ENCODE measurements at places on chromosomes 2 and 18. TPM values are rescaled to one million over a fixed set of nuclear protein-coding genes. Genes with fewer than 3 reads are reported as not detected.

The SEMA4F gene
- 7.1 TPM for total RNA-seq

The PPP1R1C gene
- 4.2 TPM for total RNA-seq

The PROKR1 gene
- not detected for total RNA-seq

The ASB18 gene
- not detected for total RNA-seq

The EGR4 gene
- total RNA-seq: not detected

The BMP10 gene
- not detected for total RNA-seq

The LCT gene
- not detected for total RNA-seq

DNA sequence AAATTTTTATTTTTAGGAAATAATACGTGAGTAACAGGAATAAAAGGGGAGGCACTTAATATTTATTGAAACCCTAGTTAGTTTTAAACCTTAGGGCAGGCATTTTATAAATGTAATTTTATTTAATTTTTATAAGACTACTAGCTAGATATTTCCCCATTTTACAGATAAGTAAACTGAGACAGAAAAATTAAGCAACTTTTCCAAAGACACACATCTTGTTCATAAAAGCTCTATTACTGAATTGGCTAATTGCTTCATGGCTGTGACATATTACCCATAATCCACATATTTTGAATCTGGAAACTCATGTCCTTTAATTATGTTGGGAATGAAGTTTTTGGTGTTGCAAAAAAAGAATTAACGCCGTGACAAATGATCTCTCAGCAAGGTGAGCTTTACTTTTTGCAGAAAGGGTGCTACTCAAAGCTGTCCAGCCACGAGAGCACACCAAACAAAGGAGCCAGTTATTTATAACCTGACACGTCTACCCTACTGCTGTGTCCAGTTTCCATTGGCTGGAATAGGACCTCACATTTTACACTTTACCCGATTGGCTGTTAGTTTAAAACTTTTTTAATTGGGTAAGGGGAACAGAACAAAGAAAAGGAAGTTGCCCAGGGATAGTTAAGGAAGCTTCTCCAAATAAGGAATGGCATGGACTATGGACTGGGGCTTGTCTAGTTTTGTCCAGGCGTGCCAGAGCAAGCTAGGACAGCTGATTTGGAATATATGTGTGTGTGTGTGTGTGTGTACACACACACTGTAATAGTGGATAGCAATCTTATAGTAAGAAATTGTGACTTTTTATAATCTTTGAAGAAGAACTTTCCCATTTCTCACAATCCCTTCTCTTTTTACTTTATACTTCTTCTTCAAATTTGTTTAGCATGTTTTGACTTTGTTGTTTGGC is 54.2 kb downstream of the COMMD1 start:
- no peak for DNase-seq

GRCh38 chr2:236636714-236637470 is 67.3 kb downstream of the ACKR3 start:
- no peak for DNase-seq

- DNase-seq: no peak
Observed at GRCh38 chr2:11628675-11629074, 41.3 kb downstream of the NTSR2 start.

DNA sequence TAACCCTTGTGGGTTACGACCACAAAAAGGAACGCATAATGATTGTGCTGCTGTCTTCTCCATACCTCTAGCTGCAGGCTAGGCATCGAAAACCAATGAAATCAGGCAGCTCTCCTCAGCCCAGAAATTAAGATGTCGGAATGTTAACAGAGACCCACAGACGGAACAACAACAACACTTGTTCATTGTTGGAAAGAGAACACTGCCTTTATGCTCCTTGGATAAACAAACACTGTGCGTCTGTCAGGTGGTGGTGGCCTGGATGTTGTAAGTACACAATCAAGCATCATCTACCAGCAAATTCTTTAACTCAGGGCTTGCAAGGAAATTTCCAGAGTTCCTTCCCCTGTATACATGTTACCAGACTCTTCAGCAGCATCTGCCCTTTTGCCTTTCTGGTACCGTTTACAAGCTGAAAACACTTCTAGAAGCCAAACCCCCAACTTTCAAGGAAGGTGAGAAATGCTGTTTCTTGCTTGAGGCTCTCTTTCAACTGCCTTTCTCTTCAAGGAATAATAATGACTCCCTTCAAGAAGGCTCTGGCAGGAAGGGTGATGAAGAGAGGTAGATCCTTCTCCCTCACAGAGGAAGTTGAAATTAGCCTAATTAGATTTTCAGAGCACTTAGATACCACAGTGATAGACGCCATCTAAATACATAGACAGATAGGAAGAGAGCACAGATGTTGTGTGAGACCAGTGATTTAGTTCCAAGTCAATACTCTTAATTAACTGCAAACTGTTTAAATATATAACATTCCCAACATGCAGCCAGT is 332.7 kb downstream of the ZNF521 start:
- no peak for DNase-seq

DNA sequence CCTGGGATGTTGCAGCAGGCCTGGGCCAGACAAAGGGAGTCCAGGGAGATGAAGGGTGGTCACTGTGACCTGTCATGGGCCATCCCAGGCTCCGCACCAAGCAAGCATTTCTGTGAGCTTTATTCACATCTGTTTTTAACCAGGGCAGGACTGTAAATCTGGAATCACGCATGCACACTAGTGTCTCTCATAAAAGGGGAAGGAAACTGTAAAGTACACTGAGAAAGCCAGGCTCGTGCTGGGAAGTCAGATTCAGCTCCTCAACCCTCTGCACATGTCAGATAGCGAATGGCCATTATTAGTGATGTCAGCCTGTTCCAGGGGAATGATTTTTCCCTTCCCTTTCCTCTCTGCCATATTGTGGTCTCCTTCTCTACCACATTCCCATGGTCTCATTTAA is 818.6 kb upstream of the RAB6C start:
- no peak for DNase-seq

- DNase-seq: peak; percentile 17
Observed at GRCh38 chr2:9002637-9003365, 683 bp downstream of the MBOAT2 start.

DNA sequence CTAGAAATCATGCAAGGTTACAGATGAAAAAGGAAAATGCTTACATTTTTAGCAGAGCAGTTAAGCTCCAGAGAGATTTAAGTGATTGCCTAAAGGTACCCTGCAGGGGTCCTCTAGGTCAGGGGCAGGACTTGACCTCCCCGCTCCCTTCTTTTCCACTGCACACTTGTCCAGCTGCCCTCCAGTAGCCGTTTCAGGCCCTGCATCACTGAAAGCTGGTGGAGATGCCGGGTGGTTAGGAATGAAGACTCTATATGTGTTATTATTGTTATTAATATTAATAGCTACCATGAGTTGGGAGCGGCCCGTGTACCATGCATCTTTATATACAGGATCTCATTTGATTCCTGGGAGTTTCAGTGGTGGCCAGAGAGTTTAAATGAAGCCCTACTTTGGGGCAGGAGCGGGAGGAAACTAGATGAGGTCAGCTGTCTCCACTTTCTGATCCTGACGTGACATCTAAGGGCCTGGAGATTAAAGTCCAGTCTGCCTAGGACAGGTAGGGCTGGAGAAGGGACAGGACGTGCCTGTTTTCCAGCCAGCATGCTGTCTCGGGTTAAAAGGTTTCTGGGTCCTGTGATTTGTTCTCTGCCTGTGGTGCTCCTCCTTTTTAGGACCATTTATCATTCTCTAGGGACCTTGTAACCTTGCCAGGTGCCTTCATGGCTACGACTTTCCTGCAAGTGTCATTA is 2.1 kb downstream of the TMEM37 start:
- DNase-seq: no peak

GRCh38 chr2:172373766-172374165 is 53.6 kb upstream of the ITGA6 start:
- DNase-seq: peak; percentile 26

DNA sequence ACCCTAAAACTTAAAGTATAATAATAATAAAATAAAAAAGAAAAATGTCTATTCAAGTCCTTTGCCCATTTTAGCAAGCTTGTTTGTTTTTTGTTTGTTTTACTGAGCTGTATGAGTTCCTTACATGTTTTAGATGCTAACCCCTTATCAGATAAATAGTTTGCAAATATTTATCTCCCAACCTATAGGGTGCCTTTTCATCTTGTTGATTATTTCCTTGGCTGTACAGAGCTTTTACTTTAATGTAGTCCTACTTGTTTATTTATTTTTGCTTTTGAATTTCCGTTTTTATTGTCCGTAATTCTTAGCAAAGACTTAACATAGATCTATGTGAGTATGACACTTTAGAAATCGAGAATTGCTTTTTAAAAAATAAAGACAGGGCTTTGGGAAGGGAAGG is 17.8 kb downstream of the PXDN start:
- DNase-seq: no peak

DNA sequence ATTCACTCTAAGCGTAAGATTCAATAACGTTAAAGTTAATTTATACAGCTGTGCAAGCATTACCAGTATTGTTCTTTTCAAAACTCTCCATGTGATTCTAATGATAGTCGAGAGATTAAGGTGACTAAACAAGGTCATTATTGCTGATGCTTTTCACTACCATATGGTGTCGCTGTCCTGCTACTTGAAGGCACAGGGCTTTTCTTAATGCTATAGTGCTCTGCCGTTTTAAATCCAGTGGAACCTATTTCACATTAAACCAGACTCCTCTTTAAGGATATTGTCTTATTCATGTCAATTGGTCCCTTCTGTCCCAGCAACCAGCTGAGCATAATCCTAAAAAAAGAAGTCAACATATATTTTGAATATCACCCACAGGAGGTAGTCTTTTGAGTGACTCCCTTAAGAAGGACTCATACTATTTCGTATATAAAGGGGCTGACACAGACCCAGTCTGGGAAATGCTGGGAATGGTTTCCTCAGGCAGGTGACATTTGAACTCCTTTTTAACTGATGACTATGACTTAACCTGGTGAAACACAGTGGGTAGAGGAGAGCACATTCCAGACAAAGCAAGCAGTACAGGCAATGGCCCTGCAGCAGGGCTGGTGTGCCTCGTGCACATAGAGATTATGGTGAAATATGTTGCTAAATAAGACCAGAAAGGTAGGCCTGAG is 53.9 kb upstream of the CYTIP start:
- DNase-seq: peak; percentile 43

GRCh38 chr18:8474661-8475060 is 134.6 kb upstream of the RAB12 start:
- DNase-seq: no peak

GRCh38 chr18:74446178-74446577 is 10.9 kb downstream of the DIPK1C start:
- DNase-seq: no peak

- no peak for DNase-seq
Observed at GRCh38 chr2:69692424-69692823, 48.9 kb upstream of the AAK1 start.

GRCh38 chr2:65922794-65923193 is 490.4 kb upstream of the SPRED2 start:
- DNase-seq: no peak

DNA sequence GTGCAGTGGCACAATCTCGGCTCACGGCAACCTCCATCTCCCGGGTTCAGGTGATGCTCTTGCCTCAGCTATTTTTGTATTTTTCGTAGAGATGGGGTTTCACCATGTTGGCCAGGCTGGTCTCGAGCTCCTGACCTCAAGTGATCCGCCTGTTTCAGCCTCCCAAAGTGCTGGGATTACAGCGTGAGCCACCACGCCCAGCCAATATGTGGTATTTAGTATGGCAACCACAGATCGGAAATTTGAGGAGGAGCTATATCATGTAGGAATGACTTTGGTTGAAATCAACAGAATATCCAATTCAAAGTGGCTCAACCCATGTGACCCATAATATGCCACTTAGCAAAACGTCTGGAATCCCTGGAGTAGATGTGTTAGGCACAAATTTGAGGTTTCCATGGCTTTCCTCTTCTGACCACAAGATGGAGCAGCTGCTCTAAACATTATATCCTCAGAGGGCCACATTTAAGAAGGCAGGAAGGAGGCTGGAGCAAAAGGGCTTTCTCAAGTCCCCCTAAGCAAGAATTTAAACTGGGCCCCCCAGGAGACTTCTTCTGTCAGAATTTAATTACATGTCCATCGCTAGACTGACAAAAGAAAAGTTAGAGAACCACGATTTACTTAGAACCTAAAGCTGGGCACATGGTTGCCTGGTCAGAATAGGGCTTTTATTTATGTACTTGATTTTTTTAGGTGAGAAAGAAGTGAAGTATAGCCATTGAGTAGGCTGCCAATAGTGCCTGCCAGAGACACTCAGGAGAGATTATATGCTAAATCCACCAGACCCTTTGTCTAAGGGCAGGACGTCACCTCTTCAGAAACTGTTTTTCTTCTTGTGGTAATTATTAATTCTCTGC is 49.6 kb upstream of the ITSN2 start:
- peak; percentile 74 for DNase-seq

- DNase-seq: no peak
Observed at GRCh38 chr18:79944746-79945117, 6.7 kb downstream of the SLC66A2 start.

DNA sequence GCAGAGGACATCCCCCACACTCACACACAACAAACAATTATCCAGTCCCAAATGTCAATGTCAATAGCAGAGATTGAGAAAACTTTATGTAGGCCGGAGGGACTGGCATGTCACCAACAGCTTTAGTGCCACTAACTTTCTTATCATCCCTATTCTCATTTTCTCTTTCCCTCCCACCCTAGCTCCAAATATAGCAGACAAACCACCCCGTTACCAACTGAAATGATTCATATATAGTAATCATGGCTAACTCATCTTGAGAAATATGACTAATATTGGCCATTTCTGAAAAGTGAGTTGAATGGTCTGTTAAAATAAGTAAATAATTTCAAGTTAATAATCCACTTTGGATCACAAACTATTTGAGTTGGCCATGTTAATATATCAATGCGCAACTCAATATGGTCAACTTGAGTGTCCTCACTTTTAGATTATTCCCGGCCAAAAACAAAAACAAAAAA is 242.1 kb upstream of the RND3 start:
- no peak for DNase-seq

DNA sequence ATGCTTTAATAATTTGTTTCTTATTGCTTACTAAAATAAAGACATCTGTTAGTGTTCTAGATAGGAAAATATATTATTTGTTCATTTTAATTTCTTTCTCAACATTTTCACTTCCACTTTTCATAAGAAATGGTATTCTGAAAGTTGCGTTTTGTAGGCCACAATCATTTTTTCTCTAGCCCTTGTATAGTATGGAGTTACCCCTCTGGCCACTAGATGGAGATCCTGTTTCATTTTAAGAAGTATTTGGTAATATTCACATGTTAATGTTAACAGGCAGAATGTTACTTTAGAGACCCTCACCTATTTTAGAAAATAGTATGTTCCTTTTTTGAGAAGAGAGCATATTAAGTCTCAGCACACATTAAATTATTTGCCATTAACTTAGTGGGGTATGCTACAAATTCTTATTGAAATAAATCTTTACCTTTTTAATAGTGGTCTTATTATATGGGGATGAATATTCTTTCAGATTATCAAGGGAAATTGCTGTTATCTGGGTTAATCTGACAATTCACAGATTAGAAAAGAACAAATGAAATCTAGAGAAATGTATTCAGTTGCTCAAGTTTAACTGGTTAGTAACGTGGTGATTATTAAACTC is 73.9 kb upstream of the TTC27 start:
- peak; percentile 35 for DNase-seq

DNA sequence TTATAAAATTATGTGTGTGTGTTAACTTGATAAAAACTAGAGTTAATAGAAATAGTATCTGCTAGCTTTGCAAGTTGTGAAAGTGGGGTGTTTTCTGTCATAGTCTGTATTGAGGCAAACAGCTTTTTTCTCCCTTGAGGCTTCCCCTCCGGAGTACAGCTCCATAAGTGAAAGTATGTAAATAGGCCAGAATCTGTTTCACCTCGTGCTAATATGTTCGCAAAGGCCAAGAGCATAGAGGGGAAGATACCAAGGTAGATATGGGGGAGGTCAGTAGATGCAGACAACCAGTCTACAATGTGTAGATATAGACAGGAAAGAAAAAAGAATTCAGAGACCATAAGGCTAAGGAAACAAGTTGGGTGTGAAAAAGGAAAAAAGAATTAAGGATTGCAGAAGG is 72.9 kb downstream of the PTRHD1 start:
- DNase-seq: no peak
